RPMI7951 (cell line): ENCODE measurements at places on chromosomes 6 and 20. TPM values are rescaled to one million over a fixed set of nuclear protein-coding genes. Genes with fewer than 3 reads are reported as not detected.

IP6K3 gene
- total RNA-seq = 0.36 and 1.1 TPM in 2 replicates

ZC3H12D gene
- total RNA-seq = 0.48 and 0.98 TPM in 2 replicates

- no peak for DNase-seq
Measured at GRCh38 chr6:111583986-111584385, 21.7 kb downstream of the TRAF3IP2 start.

DNA sequence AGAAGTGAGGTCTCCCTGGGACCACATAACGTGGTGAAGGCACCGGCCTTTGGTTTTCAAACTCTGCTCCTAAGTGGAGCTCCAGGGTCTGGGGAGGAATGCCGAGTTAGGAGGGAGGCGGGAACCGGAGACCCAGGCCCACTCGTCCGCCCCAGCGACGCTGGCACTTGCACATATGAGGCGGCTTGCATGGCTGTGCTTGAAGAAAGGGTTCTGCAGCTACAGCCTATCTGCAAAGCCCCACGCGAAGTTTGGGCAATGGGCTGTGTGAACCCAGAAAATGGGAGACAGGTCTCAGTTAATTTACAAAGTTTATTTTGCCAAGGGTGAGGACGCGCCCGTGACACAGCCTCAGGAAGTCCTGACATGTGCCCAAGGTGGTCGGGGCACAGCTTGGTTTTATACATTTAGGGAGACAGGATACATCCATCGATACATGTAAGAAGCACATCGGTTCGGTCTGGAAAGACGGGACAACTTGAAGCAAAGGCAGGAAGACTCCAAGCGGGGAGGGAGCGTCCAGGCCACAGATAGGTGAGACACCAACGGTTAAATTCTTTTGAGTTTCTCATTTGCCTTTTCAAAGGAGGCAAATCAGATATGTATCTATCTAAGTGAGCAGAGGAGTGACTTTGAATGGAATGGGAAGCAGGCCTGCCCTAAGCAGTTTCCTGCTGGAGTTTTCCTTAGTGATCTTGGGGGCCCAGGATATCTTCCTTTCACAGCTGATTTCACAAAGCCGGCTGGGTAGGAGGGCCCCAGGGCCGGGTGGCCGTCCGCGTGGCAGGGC is 782 bp upstream of the PCMTD2 start:
- DNase-seq = no peak

GRCh38 chr6:140812636-140813035 is 1320.1 kb upstream of the GJE1 start:
- DNase-seq = no peak

GRCh38 chr20:4844325-4844724 is 122.6 kb downstream of the PRND start:
- no peak for DNase-seq

GRCh38 chr6:16804546-16805242 is 43.4 kb upstream of the ATXN1 start:
- no peak for DNase-seq
